Effector memory CD8-positive, alpha-beta T cell (primary cell): ENCODE measurements at places on chromosomes 1 and 21.
A peak's percentile ranks its signal among the peaks of the same experiment; 100 is the strongest.

DNA sequence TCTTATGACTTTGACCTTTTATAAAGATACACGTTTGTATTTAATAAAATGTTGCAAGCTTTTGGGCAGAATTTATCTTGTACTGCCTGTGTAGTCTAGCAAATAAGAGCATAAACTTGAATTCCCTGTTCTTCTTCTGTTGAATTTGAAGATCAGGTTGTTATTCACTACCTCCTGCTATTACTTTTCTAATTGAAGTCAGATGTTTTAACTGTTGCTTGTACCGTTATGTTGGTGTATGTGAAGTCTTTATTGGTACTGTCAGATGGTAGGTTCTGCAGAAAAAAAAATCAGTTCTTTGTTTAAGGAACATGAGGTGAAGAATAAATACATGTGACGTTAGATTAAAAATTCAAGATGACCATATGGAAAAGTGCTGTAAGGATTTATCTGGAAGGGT, 69.1 kb downstream of the DYRK1A start:
- no peak for DNase-seq

GRCh38 chr1:24942789-24943188, 12.7 kb upstream of the RUNX3 start:
- no peak for DNase-seq

DNA sequence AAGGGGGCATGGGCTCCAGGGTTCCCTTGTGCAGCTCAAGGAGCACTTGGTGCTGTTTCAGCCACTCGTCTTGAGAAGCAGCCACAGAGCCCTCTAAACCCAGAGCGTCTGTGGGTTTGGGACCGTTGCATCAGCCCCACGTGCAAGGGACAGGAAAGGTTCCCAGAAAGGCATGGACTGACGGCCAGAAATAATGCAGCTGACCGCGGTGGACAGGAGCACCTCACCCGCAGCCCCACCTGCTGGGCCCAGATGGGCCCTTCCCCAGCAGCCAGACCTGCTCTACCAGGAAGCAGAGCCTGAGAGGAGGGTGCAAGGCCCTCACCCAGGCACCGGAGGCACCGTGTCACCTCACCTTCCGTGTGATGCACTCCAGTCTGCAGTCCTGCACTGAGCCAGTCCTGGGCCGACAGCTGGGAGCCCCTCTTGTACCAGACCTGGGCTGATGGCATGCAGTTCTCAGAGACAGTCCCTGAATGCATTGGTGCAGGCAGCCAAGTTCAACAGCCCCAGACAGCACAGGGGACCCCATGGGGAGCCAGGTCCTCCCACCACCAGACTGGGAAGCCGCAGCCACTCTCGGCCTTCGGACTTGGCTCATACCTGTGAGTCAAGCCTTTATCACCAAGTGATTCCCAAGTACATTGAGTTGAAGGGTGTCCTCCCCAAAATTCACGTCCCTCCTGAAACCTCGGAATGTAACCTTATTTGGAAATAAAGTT, 4.8 kb upstream of the TFF3 start:
- no peak for DNase-seq

DNA sequence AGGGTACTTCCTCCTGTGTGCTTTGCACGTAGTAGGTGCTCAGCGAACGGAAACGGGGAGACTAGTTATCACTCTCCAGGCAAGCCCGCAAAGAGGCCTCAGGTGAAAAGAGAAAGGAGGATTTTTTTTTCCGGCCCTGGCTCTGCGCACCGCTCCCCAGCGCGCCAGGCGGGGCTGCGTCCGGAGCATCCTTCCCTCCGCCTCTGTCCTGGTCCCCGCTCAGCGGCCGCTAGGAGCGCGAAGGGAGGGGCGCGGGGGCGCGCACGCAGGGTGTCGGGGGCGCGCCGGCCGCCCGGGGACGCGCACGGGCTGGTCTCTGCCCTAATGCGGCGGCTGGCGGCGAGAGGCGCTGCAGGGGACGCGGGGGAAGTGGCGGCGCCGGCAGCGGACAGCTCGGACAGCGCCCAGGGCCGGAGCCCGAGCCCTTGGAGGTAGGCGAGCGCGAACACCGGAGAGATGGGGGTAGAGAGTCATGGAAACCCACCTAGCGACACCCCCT, 42.3 kb upstream of the NFASC start:
- DNase-seq: no peak

- no peak for DNase-seq
Observed at GRCh38 chr21:17537299-17537698, 24.5 kb downstream of the CXADR start.

DNA sequence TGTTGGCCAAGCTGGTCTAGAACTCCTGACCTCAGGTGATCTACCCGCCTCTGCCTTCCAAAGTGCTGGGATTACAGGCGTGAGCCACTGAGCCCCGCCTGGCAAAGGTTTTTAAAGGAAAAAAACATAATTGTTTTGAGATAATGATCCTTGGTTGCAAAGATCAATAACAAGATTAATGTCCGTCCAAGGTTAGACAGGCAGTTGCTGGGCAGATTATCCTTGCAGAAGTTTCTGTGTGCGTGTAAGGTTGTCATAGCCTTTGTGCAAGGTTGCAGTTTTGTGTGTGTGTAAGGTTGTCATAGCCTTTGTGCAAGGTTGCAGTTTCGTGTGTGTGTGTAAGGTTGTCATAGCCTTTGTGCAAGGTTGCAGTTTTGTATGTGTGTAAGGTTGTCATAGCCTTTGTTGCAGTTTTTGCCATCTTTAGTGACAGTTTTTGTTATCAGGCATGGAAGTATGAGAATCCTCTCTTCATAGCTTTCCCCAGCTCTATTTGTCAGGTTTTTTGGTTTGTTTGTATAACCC, 3.6 kb downstream of the YBEY start:
- no peak for DNase-seq

- DNase-seq: no peak
Observed at GRCh38 chr21:17813353-17813752, 5.8 kb downstream of the C21orf91 start.

- peak; percentile 51 for DNase-seq
Observed at GRCh38 chr1:160777486-160778089, 18.4 kb upstream of the LY9 start.

GRCh38 chr1:209414803-209415329, 168.6 kb upstream of the CAMK1G start:
- DNase-seq: no peak

DNA sequence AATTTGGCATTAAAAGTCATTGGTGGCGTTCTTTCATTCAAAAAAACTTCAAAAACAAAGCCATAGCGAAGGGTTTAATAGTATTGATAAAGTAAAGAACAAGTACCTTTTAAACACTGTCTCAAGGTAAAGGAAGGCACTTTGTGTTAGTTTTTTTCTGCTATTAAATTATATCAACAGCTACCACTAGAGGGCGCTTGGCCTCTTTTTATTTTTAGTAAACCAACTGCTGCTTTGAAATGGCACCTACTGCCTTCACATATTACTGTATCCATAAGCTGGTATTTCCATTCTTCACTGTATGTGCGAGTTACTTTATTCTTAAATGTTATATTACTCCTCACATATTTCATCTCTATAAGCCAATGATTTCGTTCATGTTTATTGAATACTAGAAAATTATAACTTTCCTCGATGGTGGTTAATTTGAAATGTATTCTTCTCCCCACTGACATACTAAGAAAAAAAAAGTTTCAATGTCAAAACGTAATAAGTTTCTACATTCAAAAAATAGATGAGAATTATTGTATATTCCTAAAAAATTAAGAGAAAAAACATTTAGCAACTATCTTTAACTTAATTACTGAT, 125.7 kb upstream of the CXADR start:
- DNase-seq: peak; percentile 24

DNA sequence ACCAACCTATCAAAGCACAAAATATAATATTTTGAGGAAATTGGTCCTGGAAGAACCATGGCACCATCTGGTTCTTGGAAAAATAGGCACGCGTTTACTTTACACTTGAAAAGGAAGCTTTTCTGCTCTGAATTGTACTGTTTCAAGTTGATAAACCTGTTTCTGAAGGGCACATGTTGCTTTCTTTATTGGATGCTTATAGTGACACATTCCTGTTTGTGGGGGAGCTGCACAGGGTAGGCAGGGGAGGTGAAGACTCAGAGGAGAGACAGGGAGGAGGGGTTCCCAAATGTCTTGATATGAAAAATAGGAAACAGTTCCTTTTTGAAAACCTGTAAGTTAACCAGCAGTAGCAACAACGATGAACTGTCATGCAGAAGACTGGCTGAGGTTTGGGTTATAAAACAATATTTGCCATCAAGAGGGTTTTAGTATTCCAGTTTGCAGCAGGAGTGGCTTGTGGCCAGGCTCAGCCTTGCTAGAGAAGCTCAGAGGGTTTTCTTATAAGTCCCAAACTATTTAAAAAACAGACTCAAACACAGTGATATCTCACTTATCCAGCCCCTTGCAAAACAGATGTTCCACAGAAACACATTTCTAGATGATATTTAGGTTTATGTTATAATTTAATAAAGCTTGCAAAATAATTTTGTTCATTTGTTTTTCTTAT, 127.0 kb upstream of the MROH9 start:
- DNase-seq: no peak

DNA sequence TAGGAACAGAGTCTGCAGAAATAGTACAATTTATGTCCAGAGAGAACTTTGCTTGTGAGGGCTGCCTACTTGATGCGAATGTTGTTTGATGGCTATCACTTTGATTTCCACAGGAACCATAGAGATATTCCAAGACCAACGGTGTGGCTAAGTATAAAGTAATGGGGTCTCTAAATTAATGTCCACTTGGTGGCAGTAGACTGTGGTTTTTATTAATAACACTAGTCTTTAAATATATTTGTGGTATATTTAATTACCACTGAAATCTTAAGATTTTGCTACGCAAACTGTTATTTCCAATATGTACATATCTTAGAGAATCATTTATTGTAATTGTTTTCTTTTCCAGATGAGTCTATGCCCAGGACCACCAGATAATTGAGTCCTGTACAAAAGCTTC, 647.9 kb downstream of the PLA2G4A start:
- DNase-seq: no peak

GRCh38 chr1:237012788-237013383, 8.6 kb upstream of the MT1HL1 start:
- DNase-seq: no peak

DNA sequence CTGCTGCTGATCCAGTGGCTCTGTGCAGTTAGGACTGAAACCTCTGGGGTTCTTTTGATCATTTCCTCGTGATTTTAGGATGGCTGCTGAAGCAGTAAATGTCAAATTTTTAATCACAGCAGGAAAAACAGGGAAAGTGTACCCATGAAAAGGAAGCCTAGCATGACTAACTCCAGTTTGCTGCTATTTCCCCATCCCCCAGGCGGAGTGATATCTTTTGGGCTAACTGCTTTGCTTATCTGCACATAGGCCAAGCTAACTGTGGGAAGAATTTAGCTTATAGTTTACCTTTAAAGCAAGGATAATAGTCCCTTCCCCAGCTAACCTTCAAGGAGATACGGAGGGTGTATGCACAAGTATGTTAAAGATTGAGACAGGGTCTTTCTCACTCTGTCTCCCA, 149.8 kb upstream of the TNR start:
- no peak for DNase-seq

GRCh38 chr1:100009458-100009857, 39.7 kb downstream of the SLC35A3 start:
- DNase-seq: no peak

- DNase-seq: no peak
Observed at GRCh38 chr21:22925032-22925431, 1926.8 kb downstream of the NCAM2 start.

- no peak for DNase-seq
Observed at GRCh38 chr1:97980530-97980929, 59.7 kb upstream of the DPYD start.

DNA sequence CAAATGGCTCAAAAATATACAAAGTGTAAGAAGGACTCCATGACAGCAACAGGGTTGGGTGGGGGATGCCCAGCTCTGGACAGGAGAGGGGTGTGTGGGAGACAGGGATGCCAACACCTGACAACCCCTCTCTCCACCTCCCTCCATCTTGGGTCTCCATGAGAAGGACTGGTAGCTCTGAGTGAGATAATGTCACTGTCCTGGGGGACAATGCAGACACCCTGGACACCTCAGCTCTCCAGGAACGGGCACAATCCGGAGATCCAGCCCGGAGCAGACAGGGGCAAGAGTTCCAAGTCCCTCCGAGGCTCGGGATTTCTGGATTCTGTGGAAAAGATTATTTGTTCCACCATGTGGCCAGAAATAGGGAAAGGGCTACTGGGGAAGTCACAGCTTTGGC, 122.5 kb downstream of the GLIS1 start:
- DNase-seq: no peak

DNA sequence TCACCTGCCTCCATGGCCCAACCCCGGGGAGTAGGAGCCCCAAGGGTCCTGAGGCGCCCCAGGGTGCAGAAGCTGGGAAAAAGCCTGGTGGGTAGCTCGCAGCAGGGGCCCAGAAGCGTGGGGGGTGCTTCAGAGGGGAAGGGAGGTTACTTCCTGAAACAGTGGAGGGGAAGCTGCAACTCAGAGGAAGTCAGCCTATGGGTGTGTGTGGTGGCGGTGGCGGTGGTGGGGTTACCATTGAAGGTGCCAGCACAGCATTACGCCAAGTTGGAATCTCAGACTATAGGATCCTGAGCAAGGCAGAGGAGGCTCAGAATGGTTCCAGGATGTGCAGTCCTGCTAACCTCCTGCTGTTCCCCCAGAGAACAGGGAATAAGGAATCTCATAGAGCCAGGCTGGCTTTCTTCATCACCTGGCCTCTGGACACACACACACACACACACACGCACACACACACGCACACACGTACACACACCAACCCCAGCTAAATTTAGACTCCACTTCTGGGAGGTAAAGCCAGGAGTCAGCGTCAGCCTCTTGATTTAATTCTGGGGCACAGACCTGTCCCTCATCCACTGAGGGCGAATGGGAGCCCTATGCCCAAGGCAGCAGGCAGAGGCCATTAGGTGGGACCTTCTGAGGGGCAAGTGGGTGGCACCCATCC, 1.3 kb downstream of the DENND4B start:
- peak; percentile 79 for DNase-seq

DNA sequence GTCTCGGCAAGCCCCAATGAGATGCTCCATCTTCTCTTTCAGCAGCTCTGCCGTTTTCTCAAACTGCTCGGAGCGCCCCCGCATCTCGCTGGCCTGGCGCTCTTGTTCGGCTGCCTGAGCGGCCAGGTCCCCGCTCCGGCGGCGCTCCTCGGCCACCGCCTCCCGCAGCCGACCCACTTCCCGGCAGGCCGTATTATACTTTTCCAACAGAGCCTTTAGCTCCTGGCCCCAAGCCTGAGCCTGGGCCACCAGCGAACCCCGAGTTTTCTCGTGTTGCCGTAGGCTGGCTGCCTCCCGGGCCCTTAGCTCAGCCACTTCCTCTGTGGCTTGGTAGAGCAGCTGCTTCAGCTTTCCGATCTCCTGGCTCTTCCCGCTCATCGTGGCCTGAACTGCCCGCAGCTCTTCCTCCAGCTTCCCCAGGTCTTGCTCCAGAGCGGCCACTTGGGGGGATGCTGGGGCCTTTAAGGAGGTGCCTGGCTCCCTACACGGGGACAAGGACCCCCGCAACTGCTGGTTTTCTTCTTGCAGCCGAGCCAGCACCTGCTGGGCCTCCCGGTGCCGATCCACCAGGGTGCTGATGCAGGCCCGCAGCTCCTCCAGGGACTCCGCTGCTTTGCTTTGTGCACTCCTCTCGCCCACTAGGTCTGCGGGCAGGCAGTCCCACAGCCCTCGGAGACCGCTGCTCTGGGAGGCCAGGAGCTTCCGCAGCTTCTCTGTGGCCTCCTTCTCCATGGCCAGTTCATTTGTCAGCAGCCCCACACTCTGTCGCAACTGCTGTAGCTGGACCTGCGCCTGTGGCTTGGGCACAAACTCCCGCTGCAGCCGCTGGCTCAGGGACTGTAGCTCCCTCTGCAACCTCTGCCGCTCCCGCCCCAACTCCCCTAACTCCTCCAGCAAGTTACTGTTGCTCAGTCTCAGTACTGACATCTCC, 13.4 kb upstream of the PIAS3 start:
- DNase-seq: peak; percentile 21

GRCh38 chr21:14817311-14817710, 247.5 kb downstream of the NRIP1 start:
- no peak for DNase-seq

GRCh38 chr21:39319251-39319756, 5.9 kb upstream of the BRWD1 start:
- DNase-seq: no peak
